ENCODE measurements at places on chromosomes 4 and X.

GRCh38 chr4:55524844-55525571, 21.7 kb downstream of the CLOCK start:
- no peak for DNase-seq

DNA sequence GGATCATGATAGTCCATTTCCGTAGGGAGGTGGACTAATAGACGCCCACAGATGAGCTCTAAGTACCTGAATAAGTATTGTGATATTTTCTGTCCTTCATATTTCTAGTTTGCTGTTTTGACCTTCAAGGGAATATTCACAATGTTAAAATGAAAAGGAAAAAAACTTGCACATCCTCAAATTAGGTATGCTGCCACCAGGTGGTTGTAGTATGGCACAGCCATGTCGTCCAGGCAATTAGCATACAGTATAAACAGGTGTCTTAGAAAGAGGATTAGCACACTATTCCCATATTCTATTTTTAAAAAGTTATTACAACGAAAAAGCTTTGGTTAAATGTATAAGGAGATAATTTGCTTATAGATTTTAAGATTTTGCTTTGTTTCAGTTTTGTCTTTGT, 802.0 kb downstream of the RPA4 start:
- no peak for DNase-seq

DNA sequence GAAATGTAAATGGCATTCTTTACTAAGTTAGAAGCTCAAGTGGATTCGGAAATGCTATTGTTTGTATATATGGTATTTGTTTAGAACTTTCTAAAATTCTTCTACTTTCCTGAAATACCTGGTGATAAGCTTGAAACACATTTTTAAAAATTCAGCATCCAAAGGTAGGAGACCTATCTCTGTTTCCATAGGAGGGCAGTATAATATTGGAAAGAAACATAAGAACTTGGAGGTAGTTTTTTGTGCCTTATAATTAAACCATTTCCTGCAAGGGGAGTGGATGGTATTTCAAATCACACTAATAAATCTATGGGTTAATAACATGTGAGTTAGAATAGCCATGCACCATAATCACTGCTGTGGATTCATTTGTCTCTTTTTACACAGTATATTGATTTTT, 217.4 kb upstream of the AADAT start:
- no peak for DNase-seq

GRCh38 chr4:7721984-7722551, 217.6 kb downstream of the AFAP1 start:
- DNase-seq, result no peak

DNA sequence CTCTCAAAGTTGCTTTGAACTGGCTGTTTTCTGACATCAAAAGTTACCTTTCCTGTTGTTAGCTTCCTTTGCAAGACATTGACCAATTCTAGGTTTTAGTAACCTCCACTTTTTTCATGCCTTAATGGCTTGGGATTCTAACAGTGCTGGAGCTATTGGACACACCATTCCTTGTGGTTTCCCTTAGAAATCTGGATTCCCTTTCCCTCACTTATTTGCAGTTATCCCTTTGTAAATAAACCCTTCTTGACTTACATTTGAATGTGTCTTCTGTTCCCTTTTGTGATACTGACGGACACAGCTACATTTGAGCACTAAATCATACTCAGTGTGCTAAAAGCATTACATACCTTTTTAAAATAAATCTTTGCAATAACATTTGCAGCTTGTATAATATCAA, 1927.6 kb upstream of the IGFBP7 start:
- DNase-seq, result no peak

- DNase-seq, result no peak
Measured at GRCh38 chr4:168293386-168293975, 25.1 kb downstream of the DDX60 start.

GRCh38 chrX:30027636-30028035, 187.7 kb upstream of the MAGEB2 start:
- DNase-seq, result no peak

- DNase-seq, result no peak
Measured at GRCh38 chrX:20591246-20591645, 324.5 kb upstream of the RPS6KA3 start.

GRCh38 chr4:148834804-148835631, 392.8 kb upstream of the NR3C2 start:
- no peak for DNase-seq

DNA sequence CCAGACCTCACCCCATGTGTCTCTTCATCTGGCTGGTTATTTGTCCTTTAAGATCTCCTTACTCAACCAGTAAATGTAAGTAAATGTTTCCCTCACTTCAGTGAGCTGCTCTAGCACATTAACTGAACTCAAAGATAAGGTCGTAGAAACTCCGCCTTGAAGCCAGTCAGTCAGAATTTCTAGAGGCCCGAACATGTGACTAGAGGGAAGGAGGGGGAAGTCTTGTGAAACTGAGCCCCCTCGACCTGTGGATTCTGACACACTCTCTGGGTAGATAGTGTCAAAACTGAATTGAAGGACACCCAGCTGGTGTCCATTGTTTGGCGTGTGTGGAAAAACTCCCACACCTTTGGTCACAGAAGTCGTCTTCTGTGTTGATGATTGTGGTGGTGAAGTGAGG, 933.9 kb downstream of the ADGRL3 start:
- no peak for DNase-seq
